ENCODE measurements at places on chromosomes 5 and 9.

- peak; percentile 84 for DNase-seq
These were observed 1.0 kb upstream of the IL12B start for GRCh38 chr5:159331093-159331973.

- no peak for DNase-seq
These were observed 51.6 kb downstream of the NUDT12 start for GRCh38 chr5:103510851-103511553.

- DNase-seq = no peak
These were observed 66.8 kb downstream of the PLPP1 start for GRCh38 chr5:55467862-55468551.

GRCh38 chr5:40021007-40021406, 596.2 kb upstream of the DAB2 start:
- DNase-seq = no peak

DNA sequence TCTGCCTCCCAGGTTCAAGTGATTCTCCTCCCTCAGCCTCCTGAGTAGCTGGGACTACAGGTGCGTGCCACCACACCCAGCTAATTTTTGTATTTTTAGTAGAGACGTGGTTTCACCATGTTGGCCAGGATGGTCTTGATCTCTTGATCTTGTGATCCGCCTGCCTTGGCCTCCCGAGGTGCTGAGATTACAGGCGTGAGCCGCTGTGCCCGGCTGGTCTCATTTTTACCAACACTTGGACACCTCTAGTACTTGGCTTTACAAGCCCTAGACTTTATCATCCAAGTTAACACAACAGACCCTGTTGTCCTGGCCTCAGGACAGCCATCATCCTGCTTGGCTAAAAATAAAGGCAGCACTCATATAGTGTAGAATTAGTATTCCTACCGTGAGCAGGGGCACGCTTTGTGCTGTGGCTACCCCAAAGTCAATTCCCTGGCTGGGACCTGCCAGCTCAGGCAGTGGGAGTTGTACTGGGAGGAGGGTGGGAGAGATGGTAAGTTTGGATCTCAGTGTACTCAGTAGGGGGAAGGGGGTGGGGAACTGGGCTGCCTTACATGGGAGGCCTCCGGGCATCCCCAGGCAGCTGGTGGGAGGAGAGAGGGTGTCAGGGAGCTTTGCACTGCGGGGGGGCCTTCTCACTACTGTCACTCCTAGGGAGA, 6.6 kb downstream of the PDZD2 start:
- no peak for DNase-seq

GRCh38 chr5:113487781-113488644, at the start of gene MCC:
TSS of gene MCC (minus strand) at chr5:113488453.
- DNase-seq = peak; percentile 66

- peak; percentile 46 for DNase-seq
These were observed 52.6 kb upstream of the ARAP3 start for GRCh38 chr5:141734501-141735229.

- DNase-seq = no peak
These were observed 30.7 kb downstream of the INVS start for GRCh38 chr9:100129772-100130171.

- DNase-seq = no peak
These were observed 665 bp downstream of the SLC6A3 start for GRCh38 chr5:1444361-1445189.

DNA sequence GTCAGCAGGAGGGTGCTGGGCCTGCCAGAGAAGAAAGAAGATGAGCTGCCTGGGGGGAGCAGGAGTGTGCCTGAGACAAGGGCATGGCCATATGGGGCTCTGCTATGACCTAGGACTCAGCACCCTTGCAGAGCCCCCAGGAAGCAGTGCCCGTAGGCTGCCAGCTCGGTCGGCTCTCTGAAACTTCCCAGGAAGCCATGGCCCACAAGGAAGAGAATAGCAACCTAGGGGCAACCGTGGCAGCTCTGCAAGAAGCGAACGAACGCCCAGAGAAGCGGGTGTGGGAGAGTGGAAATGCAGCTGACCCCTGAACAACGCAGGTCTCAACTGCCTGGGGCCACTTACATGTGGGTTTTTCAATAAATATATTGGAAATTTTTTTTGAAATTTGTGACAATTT, 10.7 kb upstream of the LTC4S start:
- no peak for DNase-seq

GRCh38 chr9:21413624-21414023, 4.7 kb downstream of the IFNA8 start:
- peak; percentile 18 for DNase-seq

All from stimulated activated CD4-positive, alpha-beta T cell treated with anti-CD3 and anti-CD28 coated beads, Interleukin-15, amount 100 ng/mL, for 24 hours (primary cell).